Activated CD8-positive, alpha-beta T cell treated with anti-CD3 and anti-CD28 coated beads for 36 hours (primary cell): ENCODE measurements at places on chromosomes 16 and 17.

- DNase-seq, result no peak
- H3K4me1 ChIP-seq, result no peaks in the 10 kb centered on the region
- no peaks in the 10 kb centered on the region for H3K27me3 ChIP-seq
- H3K36me3 ChIP-seq, result peaks cover 2% of the 10 kb centered on the region
- H3K4me3 ChIP-seq, result no peak overlapping the region
- no peak overlapping the region for H3K27ac ChIP-seq
Measured at GRCh38 chr16:89140981-89141883, 30.3 kb upstream of the CDH15 start.

GRCh38 chr17:73175962-73176565, 11.3 kb downstream of the SSTR2 start:
- no peaks in the 10 kb centered on the region for H3K27me3 ChIP-seq
- H3K4me3 ChIP-seq, result no peak overlapping the region
- H3K27ac ChIP-seq, result no peak overlapping the region

DNA sequence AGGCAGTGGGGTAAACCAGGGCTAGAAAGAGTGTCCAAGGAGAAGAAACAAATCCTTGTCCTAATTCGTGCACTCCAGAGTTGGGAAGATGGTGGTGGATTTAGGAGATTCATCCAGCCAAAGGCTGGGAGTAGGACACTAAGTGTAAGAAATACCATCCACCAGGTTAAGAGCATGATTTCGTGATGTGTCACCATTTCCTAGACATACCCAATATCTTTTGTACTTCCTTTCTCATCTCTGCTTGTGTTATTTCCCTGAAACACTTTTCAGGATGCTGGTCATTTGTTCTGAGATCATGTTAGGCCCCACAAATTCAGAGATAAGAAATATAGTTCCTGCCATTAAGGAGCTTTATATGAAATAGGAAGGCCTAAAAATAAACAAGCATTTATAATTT, 106.3 kb upstream of the HLF start:
- no peaks in the 10 kb centered on the region for H3K27me3 ChIP-seq
- no peak overlapping the region for H3K4me3 ChIP-seq
- no peaks in the 10 kb centered on the region for H3K4me1 ChIP-seq
- H3K27ac ChIP-seq, result no peak overlapping the region
- DNase-seq, result no peak
- H3K36me3 ChIP-seq, result peaks cover 4% of the 10 kb centered on the region

- no peak for DNase-seq
- H3K27me3 ChIP-seq, result no peaks in the 10 kb centered on the region
- no peak overlapping the region for H3K4me3 ChIP-seq
- peaks cover 83% of the 10 kb centered on the region for H3K4me1 ChIP-seq
Measured at GRCh38 chr17:40106760-40107521, 6.6 kb upstream of the NR1D1 start.

- no peak overlapping the region for H3K27ac ChIP-seq
- H3K4me3 ChIP-seq, result no peak overlapping the region
- no peak for DNase-seq
- H3K4me1 ChIP-seq, result no peaks in the 10 kb centered on the region
- peaks cover 55% of the 10 kb centered on the region for H3K36me3 ChIP-seq
Measured at GRCh38 chr17:7592422-7593021, 2.6 kb upstream of the SOX15 start.

DNA sequence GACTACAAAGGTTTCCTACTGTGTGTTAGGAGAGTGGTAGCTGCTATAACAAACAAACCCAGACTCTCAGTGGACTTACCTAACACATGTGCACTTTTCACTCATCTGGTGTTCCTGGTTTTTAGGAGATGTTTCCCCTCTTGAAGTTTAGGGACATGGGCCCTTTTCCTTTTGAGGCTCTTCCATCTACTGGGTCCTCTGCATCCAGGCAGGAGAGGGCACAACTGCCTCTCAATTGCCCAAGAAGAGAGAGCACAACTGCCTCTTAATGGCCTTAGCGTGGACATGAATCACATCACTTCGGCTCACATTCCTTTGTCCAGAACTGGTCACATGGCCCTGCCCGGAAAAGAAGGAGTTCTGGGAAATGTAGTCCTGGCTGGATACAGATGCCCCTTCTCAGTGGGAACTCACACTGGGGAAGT, 9.8 kb upstream of the TNRC6C start:
- no peak for DNase-seq
- no peaks in the 10 kb centered on the region for H3K27me3 ChIP-seq
- no peak overlapping the region for H3K27ac ChIP-seq
- H3K36me3 ChIP-seq, result no peaks in the 10 kb centered on the region
- H3K4me1 ChIP-seq, result peaks cover 6% of the 10 kb centered on the region

GRCh38 chr16:21656795-21657768, 4.7 kb upstream of the IGSF6 start:
- H3K4me3 ChIP-seq, result no peak overlapping the region
- peak overlapping the region; percentile 69 for H3K27ac ChIP-seq
- peaks cover 19% of the 10 kb centered on the region for H3K36me3 ChIP-seq
- no peaks in the 10 kb centered on the region for H3K27me3 ChIP-seq

GRCh38 chr16:30121741-30122571, 1.1 kb downstream of the MAPK3 start:
- H3K27me3 ChIP-seq, result no peaks in the 10 kb centered on the region
- peak overlapping the region; percentile 86 for H3K27ac ChIP-seq
- H3K4me1 ChIP-seq, result peaks cover 21% of the 10 kb centered on the region
- peak overlapping the region; percentile 83 for H3K4me3 ChIP-seq
- no peak for DNase-seq
- H3K36me3 ChIP-seq, result peaks cover 8% of the 10 kb centered on the region

DNA sequence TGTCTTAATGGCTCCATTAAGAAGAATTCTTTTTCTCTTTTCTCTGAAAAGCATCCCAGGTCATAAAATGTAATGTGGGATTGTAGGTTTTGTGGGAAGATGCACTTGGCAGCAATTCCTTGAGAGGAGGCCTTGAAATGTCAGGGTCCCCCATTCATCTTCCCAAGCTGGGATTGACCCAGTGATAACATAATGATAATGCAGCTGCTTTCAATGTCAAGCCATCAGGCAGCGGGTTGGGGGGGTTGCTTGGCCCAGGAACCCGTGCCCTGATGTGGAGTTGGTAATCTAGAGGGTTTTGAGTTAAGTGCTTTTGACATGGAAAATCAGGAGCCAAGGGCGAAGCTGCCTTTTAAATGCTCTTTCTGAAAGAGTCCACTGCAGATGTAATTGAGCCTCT, 484.0 kb downstream of the WWOX start:
- no peak overlapping the region for H3K4me3 ChIP-seq
- no peaks in the 10 kb centered on the region for H3K4me1 ChIP-seq
- H3K36me3 ChIP-seq, result no peaks in the 10 kb centered on the region
- no peaks in the 10 kb centered on the region for H3K27me3 ChIP-seq
- H3K27ac ChIP-seq, result no peak overlapping the region
- no peak for DNase-seq

GRCh38 chr17:55448681-55449080, 27.0 kb upstream of the MMD start:
- H3K4me3 ChIP-seq, result no peak overlapping the region
- no peak overlapping the region for H3K27ac ChIP-seq

DNA sequence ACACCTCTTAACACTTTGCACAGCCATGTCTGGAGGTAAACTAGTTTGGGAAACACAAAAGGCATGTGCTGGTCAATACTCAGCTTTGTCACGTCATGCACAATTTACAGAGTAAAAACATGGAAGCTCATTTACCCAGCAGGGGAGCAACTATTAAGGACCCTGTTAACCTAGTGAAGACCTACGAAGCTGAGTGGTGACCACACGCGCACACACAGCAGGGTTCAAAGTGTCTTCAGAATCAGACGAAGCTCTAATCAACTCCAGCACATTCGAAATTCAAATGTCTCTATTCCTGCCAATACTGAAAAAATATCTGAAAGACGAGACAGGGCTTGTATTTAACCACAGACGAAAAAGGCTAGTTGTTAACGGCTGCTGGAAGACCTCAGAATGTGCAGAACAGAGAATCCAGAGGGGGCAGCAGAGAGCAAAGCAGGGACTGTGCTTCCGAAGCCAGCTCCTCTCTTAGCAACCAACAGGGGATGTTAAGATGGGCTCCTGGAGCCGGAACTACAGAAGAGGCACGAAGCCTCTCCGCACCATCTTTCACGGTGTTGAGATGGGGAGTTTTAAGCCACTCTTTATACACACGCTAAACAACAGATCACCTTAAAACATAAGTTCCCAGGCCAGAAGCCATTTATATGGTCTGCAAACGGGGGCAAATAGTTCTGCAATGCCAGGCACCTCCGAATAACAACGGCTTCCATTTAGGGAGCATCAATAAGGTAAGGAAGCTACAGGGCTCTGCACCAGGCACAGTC, 45.7 kb downstream of the CMTM4 start:
- peaks cover 16% of the 10 kb centered on the region for H3K4me1 ChIP-seq
- H3K36me3 ChIP-seq, result no peaks in the 10 kb centered on the region
- no peak overlapping the region for H3K27ac ChIP-seq
- H3K4me3 ChIP-seq, result peak overlapping the region; percentile 15
- DNase-seq, result peak; percentile 90

GRCh38 chr16:50021544-50021943, 3.5 kb upstream of the CNEP1R1 start:
- no peak overlapping the region for H3K27ac ChIP-seq
- H3K4me1 ChIP-seq, result peaks cover 14% of the 10 kb centered on the region
- peak; percentile 26 for DNase-seq

GRCh38 chr17:45787044-45787443, 2.9 kb downstream of the CRHR1 start:
- DNase-seq, result no peak
- H3K4me3 ChIP-seq, result no peak overlapping the region
- peaks cover 2% of the 10 kb centered on the region for H3K4me1 ChIP-seq

DNA sequence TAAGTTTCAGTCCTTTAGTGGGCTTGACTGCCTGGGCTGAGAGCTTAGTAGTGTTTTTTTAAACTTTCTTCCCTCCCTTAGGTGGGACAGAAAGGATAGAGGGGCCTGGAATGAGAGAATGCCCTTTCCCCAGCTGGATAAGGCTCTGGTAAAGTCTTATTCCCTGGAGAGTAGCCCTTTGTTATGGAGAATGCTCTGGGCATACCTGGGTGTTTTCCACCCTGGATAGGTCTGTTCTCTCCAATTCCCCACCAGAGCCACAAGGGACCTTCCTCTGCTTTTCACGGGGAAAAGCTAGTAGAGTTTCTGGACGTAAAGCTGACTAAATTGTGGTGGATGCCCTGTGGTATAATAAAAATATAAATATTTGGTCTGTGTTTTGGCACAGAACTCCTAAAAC, 164.1 kb downstream of the HS3ST4 start:
- no peaks in the 10 kb centered on the region for H3K4me1 ChIP-seq
- no peak overlapping the region for H3K27ac ChIP-seq
- H3K36me3 ChIP-seq, result no peaks in the 10 kb centered on the region
- no peak for DNase-seq
- H3K27me3 ChIP-seq, result peaks cover 16% of the 10 kb centered on the region

GRCh38 chr17:70355185-70355584, 185.9 kb downstream of the KCNJ2 start:
- DNase-seq, result no peak
- no peak overlapping the region for H3K4me3 ChIP-seq
- H3K27me3 ChIP-seq, result no peaks in the 10 kb centered on the region
- H3K36me3 ChIP-seq, result no peaks in the 10 kb centered on the region

GRCh38 chr17:63262751-63263476, 183.2 kb downstream of the CYB561 start:
- H3K36me3 ChIP-seq, result no peaks in the 10 kb centered on the region
- no peak overlapping the region for H3K27ac ChIP-seq
- no peaks in the 10 kb centered on the region for H3K27me3 ChIP-seq
- no peak for DNase-seq
- no peaks in the 10 kb centered on the region for H3K4me1 ChIP-seq

DNA sequence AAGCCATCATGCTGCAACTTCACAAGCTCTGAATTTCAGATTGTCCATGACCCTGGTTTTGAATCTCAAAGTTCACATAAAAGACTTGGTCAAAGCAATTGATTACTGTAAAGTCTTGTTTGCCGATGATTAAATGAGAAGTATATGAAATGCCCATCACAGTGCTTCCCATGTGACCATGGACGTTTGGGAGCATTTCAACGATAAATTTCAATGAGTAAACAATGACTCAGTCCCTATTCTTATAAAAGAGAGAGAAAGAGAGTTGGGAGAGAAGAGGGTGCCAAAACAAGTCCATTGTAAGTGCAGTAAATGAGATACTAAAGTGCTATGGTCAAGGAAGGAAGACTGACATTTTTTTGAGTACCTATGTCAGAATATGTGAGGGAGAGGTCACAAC, 276.9 kb downstream of the SOX9 start:
- no peaks in the 10 kb centered on the region for H3K36me3 ChIP-seq
- H3K4me3 ChIP-seq, result no peak overlapping the region
- H3K27me3 ChIP-seq, result peaks cover 1% of the 10 kb centered on the region
- no peak for DNase-seq
- H3K27ac ChIP-seq, result no peak overlapping the region

GRCh38 chr17:77898521-77899434, 59.7 kb upstream of the TNRC6C start:
- no peak overlapping the region for H3K4me3 ChIP-seq
- H3K27me3 ChIP-seq, result no peaks in the 10 kb centered on the region
- H3K4me1 ChIP-seq, result peaks cover 8% of the 10 kb centered on the region
- no peaks in the 10 kb centered on the region for H3K36me3 ChIP-seq
- no peak for DNase-seq

GRCh38 chr17:41666237-41666641, 22.4 kb upstream of the EIF1 start:
- H3K4me1 ChIP-seq, result peaks cover 33% of the 10 kb centered on the region
- H3K36me3 ChIP-seq, result no peaks in the 10 kb centered on the region
- H3K27me3 ChIP-seq, result peaks cover 1% of the 10 kb centered on the region
- peak; percentile 89 for DNase-seq
- H3K4me3 ChIP-seq, result peak overlapping the region; percentile 81

- no peaks in the 10 kb centered on the region for H3K36me3 ChIP-seq
- DNase-seq, result no peak
- no peak overlapping the region for H3K4me3 ChIP-seq
- H3K4me1 ChIP-seq, result no peaks in the 10 kb centered on the region
- H3K27me3 ChIP-seq, result no peaks in the 10 kb centered on the region
Measured at GRCh38 chr16:59432896-59433295, 698.8 kb upstream of the GOT2 start.

- no peaks in the 10 kb centered on the region for H3K36me3 ChIP-seq
- no peaks in the 10 kb centered on the region for H3K27me3 ChIP-seq
- no peak for DNase-seq
- no peak overlapping the region for H3K4me3 ChIP-seq
- no peak overlapping the region for H3K27ac ChIP-seq
Measured at GRCh38 chr16:10280262-10281170, 98.3 kb upstream of the GRIN2A start.

DNA sequence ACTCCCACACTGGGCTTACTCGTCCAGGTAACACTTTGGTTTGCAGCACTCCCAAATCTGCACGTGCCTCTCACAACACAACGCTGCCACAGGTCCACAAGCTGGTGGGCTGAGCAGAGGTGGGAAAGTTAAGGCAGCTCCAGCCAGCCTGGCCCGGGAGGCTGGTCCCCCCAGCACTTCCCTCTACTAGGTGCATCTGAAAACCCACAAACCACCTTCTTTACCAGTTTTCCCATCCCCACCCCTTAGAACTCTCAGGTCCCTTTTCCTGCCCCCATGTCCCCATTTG, 1.4 kb upstream of the GAA start:
- H3K27ac ChIP-seq, result no peak overlapping the region
- H3K27me3 ChIP-seq, result no peaks in the 10 kb centered on the region
- DNase-seq, result peak; percentile 11
- peaks cover 29% of the 10 kb centered on the region for H3K4me1 ChIP-seq
- H3K4me3 ChIP-seq, result peak overlapping the region; percentile 71
- H3K36me3 ChIP-seq, result peaks cover 2% of the 10 kb centered on the region
